ENCODE measurements at places on chromosomes 5 and 9.

GRCh38 chr5:167725741-167726140, 565.7 kb upstream of the WWC1 start:
- DNase-seq: no peak

DNA sequence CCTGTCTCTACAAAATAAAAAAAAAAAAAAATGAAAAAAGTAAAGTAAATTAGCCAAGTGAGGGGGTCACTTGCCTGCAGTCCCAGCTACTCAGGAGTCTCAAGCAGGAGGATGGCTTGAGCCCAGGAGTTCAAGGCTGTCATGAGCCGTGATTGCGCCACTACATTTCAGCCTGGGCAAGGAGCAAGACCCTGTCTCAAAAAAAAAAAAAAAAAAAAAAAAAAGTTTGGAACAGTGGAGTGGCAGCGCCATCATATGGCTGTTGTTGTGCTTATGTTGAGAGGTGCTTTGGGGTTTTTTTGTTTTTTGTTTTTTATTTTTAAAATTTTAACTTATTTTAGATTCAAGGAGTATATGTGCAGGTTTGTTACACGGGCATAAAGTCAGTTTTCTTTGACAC, 3.6 kb downstream of the BRIX1 start:
- no peak for DNase-seq

DNA sequence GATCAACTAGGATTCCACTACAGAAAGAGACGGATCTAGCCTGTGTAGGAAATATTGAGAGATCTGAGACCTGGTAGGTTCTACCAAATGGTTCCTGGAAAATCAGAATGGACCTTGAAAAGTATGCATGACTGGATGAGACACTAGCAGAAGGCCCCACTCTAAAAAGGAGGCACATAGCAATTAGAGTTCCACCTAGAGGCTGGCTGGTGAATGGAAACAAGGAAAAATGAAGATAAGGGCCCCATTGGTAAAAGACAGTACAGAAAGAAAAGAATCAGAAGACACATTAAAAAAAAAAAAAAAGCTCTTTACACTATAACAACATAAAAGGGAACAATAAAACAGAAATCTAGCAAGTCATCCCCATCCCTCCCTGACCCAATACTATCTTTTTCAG, 518.5 kb downstream of the NR2F1-AS1 start:
- DNase-seq: no peak

- DNase-seq: no peak
These were observed 107.6 kb downstream of the GRIA1 start for GRCh38 chr5:153598099-153598498.

DNA sequence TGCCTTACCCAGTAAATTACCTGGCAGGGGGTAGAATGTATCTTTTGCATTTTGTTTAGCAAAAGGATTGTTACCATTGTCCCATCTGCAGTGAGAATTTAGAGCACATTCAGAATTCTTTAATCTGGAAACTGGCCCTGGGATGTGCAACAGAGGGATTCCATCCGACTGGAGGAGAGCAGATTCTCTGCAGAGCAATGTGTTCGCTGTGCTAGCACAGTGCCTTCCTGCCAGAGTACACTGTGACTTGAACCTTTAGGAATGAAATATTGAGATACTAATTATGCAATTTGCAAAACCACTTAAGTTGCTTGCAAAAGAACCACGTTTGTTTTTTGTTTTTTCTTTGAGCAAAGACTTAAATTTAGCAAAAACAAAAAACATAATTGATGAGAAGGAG, 22.5 kb upstream of the DMRT1 start:
- no peak for DNase-seq

All from GM12892 (cell line).